ENCODE measurements at places on chromosomes 3 and 15.

- no peak for DNase-seq
Observed at GRCh38 chr3:16671690-16672089, 66.5 kb upstream of the DAZL start.

- DNase-seq, result no peak
Observed at GRCh38 chr15:101531170-101531569, 41.7 kb upstream of the PCSK6 start.

- no peak for DNase-seq
Observed at GRCh38 chr3:149792452-149793270, at the start of gene ANKUB1. Gene ANKUB1, minus strand, starts transcription at chr3:149792554. Its CDS starts 188 bp downstream, at chr3:149792366.

GRCh38 chr3:151386056-151386455 lies 1.5 kb upstream of the P2RY12 start:
- DNase-seq, result no peak

DNA sequence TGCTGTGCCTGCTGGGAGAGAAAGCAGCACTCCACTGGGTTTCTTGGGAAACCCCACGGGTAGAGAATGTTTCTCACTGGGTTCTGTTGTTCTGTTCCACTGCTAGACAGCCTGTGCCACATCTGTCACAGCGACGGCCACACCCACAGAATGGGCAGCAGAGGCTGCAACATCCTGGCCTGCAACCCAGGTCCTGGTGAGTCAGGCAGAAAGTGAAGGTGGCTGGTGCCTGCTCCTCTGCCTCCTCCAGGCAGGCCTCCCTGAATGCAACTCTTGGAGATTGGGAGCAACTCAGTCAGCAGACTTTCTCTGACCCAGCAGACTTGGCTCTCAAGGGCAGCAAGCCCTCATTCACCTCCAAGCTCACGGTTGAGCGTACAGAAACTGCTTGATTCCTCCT lies 13.0 kb downstream of the C3orf18 start:
- no peak for DNase-seq

DNA sequence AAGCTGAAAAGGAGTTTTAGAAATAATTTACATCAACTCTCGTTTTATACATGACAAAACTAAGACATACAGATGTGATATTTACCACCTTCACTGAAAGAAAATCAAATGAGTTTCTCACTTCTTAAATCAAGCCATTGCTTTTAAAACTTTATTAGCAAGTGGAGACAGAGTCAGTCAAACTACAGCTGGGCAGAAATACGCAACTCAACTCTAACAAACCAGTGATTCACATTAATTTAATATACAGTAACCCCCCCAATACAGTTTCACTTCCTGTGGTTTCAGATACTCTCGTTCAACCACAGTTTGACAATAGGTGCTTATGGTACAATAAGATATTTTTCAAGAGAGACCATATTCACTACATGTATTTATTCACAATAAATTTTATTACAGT lies 477.1 kb downstream of the MAGI1 start:
- DNase-seq, result no peak

GRCh38 chr3:86934851-86935250 lies 56.1 kb downstream of the VGLL3 start:
- no peak for DNase-seq

- no peak for DNase-seq
Observed at GRCh38 chr3:156981005-156981404, 154.9 kb downstream of the LEKR1 start.

- DNase-seq, result no peak
Observed at GRCh38 chr3:159171333-159171732, 369.5 kb downstream of the MFSD1 start.

DNA sequence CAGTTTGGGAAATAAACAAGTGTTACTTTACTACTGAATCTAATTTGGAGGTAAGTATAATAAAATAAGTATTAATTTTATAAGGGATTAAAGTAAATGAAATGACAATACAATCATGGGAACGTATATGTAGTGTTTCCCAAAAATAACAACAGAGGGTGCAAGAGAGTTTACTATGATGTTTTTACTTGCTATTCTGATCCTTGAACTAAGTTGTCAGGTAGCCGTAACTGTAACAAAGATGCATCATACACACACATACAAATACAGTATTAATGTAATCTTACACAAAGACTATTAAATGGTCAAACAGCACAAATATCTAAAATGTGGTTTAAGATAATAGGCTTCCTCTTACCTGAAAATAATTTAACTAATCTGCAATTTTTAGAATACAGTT lies 311.4 kb downstream of the TBC1D5 start:
- DNase-seq, result no peak

DNA sequence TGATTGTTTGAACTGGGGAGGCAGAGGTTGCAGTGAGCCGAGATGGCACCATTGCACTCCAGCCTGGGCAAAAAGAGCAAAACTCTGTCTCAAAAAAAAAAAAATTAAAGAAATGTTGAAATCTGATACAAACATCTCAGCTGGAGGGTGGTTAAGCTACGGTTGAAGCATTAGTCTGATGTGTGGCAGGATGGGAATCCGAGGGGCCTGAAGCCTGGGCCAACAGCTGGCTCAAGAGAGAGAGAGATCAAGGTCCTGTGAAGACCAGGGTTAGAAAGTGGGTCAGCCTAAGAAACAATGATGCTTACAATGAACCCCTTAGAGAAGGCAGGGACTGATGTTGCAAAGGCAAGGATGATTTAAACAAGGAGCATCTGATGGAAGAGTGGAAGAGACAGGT lies 69.8 kb downstream of the CD200R1L start:
- no peak for DNase-seq
